ENCODE measurements at places on chromosomes 7 and 10.

GRCh38 chr7:138934861-138935260 is 46.3 kb downstream of the KIAA1549 start:
- DNase-seq: no peak

DNA sequence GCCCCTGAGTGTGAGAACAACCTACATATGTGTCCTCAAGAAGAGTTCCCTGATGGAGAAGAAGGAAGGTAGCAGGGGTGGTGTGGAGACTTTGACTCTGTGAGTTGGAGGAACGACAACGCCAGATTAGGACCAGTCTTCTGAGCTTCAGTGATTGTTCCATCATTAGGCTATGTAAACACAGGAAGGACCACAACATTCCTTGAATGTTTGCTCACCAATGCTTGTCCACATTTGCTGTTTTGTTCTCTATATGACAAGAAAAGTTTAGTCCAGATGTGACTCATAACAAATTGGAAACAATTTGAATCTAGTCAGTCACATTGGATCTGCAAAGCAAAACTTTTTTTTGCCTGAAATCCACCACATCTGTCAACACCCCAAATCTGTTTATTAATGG is 62.7 kb downstream of the ENTPD1 start:
- DNase-seq: no peak

GRCh38 chr7:7176406-7177043 is 5.8 kb upstream of the C1GALT1 start:
- DNase-seq: no peak

DNA sequence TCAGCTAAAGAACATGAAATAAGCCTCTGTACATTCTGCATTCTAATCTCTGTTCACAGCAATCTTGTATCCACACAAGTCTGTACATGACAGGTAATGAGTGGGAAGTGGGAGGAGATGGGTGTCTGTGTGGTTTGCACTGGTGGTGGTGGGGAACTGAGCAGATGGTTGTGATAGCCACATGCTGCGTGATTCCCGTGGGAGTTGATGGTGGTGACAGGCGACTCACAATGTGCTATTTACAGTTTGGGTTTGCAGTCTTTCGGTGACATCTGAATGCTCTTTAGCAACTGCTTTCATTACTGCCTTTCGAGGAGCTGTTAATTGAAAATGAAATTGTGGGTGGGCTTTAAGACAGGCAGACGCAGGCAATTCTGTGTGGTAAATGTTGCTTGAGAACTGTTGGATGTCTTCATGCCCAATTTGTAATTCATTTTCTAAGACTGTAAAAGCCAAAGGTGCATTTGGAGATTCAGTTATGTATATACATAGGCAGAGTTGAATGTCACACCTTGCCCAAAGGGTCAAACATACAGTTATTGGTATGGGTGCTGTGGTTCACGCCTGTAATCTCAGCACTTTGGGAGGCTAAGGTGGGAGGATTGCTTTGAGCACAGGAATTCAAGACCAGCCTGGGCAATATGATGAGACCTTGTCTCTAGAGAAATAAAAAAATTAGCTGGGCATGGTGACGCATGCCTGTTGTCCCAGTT is 308.2 kb downstream of the AUTS2 start:
- DNase-seq: no peak

- DNase-seq: no peak
These were observed 41.8 kb downstream of the LCOR start for GRCh38 chr10:96873756-96874467.

DNA sequence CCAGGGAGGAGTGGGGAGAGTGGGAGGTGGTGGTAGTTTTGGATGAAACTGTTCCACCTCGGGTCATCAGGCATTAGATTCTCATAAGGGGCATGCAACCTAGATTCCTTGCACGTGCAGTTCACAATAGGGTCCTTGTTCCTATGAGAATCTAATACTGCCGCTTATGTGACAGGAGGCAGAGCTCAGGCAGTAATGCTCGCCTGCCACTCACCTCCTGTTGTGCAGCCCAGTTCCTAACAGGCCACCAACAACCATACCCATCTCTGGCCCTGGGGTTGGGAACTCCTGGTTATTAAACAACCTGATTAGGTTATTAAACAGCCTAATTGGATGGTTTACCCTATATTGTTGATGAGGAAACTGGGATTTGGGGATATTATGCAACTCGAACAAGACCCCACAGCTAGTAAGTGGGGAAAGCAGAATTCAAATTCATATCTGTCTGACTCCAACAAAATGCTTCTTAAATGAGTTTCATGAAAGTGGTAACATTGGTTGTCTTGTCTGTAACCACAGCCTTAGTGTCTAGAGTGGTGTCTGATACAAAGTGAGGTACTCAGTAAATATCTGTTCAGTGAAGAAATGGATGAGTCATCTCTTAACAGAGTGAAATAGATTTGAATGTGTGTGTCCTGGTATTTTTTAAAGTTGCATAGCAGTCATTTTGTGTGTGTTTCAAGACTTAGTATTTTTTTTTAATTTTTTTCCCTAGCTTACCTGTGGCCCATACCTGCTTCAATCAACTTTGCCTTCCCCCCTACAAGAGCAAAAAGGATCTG is 101.6 kb downstream of the HECTD2 start:
- no peak for DNase-seq

GRCh38 chr10:117345143-117345542 is 30.1 kb downstream of the PDZD8 start:
- DNase-seq: no peak

- DNase-seq: no peak
These were observed 249.1 kb downstream of the KCND2 start for GRCh38 chr7:120521761-120522737.

GRCh38 chr10:127398140-127398970 is 150.8 kb upstream of the NPS start:
- peak; percentile 11 for DNase-seq

- no peak for DNase-seq
These were observed 463.2 kb downstream of the GALNT17 start for GRCh38 chr7:71595176-71595575.

- DNase-seq: no peak
These were observed 80.4 kb downstream of the VIPR2 start for GRCh38 chr7:159064121-159064815.

GRCh38 chr7:111873963-111874690 is 311.8 kb upstream of the IMMP2L start:
- DNase-seq: no peak

GRCh38 chr7:70743531-70744325 is 388.2 kb upstream of the GALNT17 start:
- DNase-seq: no peak

All from ovary (tissue), 10 donors.